ENCODE measurements at places on chromosomes 1 and 21. TPM values are rescaled to one million over a fixed set of nuclear protein-coding genes. Genes with fewer than 3 reads are reported as not detected.
A peak's percentile ranks its signal among the peaks of the same experiment; 100 is the strongest.

GRCh38 chr21:15943009-15943666 is 213.4 kb downstream of the USP25 start:
- no peak for DNase-seq

DNA sequence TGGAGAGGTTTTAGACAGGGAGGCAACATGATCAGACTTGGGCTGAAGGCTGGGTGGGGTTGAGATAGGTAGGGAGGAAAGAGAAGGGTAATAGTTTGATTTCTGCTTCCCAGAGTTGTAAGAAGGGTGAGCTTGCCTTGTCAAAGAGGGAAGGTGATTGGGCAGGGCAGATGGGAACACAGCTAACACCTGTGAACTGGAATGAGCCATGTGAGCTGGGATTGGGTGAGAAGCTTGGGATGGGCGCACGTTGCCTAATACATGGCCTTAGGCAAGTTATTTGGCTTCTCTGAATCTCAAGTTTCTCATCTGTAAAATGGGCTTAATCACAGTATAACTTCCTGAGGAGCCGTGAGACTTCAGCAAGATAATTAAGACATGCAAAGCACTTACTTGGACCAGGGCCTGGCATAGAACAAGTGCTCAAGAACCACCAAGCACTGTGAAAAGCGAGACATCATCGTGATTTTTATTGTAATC is 33.8 kb upstream of the ID3 start:
- no peak for DNase-seq

DNA sequence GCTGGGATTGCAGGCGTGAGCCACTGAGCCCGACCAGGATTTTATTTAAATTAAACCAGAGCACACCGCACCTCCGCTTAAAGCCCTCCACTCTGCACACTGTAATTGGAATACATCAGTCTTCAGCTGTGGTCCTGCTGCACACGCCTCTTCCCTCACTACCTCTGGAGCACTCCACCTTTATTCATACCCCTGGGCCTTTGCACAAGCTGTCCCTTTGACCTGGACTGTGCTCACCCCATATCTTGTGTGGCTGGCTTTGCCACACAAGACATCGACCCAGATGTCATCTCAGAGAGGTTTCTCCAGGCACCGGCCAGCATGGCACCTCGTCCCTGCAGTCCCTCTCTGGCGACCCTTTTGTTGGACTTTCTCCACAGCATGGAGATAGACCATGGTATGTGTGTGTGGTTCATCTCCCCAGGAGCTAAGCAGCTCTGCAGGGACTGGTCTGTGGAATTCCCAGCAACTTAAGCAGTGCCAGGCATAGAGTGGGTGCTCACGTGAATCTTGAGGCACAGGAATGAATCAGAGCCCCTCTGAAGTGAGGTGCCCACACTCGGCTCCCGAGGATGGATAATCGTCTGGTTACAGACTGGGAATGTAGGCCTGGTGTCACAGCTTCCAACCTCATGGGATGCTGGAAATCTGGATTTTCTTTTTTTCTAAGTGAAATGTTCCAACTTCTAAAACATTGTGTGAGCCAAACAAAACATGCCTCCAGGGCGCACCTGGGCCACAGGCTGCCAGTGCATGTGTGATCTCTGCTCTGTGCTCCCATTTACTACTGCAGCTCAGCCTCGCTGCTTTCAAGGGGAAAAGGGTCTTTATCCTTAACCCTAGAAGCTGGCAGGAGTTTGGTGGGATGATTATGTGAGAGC is 61.9 kb downstream of the EVA1C start:
- no peak for DNase-seq

GRCh38 chr1:2115008-2115641 is 64.9 kb downstream of the PRKCZ start:
- DNase-seq, result no peak

- no peak for DNase-seq
Measured at GRCh38 chr1:66332548-66332901, 201.4 kb upstream of the SGIP1 start.

- no peak for DNase-seq
Measured at GRCh38 chr21:44291936-44292811, 6.5 kb downstream of the AIRE start.

- DNase-seq, result no peak
Measured at GRCh38 chr1:180501865-180502360, 464 bp downstream of the ACBD6 start.

DNA sequence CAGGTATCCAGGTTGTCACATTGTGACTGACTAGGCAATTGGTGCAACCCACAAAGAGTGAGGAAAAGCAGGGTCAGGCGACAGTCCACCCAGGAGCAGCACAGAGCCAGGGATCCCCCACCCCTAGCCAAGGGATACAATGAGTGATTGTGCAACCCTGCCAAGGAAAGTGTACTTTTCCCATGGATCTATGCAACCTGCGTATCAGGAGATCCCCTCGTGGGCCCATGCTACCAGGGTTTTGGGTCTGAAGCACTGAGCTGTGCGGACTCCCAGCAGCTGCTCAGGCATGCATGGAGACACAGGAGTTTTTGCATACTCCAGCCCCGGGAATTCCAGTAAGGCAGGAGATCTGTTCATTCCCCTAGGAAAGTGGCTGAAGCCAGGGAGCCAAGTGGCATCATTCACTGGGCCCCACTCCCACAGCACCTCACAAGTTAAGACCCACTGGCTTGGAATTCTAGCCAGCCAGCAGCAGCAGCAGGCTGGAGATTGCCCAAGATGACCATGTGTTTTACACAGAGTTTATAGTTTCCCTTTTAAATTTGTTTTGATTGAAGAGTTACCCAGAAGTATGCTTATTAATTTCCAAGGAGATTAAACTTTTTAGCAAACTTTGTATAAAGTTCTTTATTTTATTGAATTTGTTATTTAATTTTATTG is 136.0 kb downstream of the LTN1 start:
- no peak for DNase-seq

- DNase-seq, result peak; percentile 64
Measured at GRCh38 chr1:5768014-5768413, 224.2 kb downstream of the NPHP4 start.

DNA sequence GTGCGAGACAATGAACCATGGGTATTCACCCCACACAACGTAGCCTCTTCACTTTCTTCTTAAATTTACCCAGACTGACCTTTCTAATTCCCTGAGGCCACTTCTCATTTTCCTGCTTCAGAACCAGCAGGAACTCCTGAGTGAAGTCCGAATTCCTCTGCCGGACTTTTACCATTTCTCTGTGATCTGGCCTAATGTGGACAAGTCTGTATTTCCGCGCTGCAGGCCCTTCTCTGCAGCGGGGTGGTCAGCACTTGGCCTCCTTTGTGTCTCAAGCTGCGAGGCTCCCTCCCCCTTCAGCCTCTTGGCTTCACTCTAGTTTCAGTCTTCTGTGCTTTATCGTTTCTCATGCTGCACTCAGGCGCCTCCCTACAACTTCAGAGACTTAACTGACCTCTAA is 9.4 kb upstream of the CTBS start:
- DNase-seq, result no peak

The OR2T11 gene
- total RNA-seq, result not detected

The C4BPA gene
- total RNA-seq, result not detected

The GNAT2 gene
- not detected for total RNA-seq

The AMIGO1 gene
- 5.2 TPM for total RNA-seq

The FAM110D gene
- 4.5 TPM for total RNA-seq

The IQGAP3 gene
- 0.79 TPM for total RNA-seq

The ZNF683 gene
- not detected for total RNA-seq

Measured in posterior vena cava (tissue), 2 donors.